ENCODE measurements at places on chromosomes 4 and X.
A peak's percentile ranks its signal among the peaks of the same experiment; 100 is the strongest.

- no peak for DNase-seq
These were observed 150.0 kb downstream of the MAML3 start for GRCh38 chr4:140003876-140004548.

GRCh38 chr4:83692028-83692427 lies 156.1 kb downstream of the GPAT3 start:
- DNase-seq: no peak

GRCh38 chr4:2256156-2256731 lies 5.7 kb downstream of the MXD4 start:
- DNase-seq: no peak

DNA sequence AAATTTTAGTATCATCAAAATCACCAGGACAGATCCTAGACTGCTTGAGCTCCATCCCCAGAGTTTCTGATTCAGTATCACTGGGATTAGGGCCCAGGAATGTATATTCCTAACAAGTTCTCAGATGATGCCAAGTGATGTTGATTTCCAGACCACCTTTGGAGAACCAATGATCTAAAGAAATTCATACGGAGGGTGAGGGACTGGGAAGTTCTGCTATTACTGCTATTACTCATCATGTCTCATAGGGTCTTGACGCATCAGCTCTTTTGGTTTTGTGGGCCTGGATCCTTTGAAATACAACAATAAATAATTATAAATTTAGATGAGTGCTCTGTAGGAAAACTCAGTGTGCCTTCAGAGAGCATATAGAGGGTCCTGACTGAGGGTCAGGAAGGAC lies 59.8 kb upstream of the LGI2 start:
- DNase-seq: no peak

GRCh38 chrX:10755439-10756334 lies 135.3 kb upstream of the MID1 start:
- no peak for DNase-seq

GRCh38 chr4:81627590-81627989 lies 155.9 kb upstream of the RASGEF1B start:
- DNase-seq: no peak

DNA sequence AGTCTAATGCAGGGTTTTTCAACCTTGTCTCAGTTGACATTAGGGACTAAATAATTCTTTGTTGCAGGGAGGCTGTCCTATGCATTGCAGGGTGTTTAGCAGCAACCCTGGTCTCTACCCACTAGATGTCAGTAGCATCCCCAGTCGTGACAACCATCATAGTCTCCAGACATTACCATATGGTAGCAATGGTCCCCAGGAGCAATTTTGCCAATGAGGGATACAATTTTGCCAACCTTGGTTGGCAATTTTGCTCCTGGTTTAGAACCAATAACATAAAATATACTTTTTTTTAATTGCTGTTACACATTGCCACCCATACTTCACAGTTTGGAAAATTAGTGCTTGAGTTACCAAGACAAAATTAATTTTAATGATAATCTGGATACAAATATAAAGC lies 6.0 kb downstream of the EREG start:
- peak; percentile 26 for DNase-seq

DNA sequence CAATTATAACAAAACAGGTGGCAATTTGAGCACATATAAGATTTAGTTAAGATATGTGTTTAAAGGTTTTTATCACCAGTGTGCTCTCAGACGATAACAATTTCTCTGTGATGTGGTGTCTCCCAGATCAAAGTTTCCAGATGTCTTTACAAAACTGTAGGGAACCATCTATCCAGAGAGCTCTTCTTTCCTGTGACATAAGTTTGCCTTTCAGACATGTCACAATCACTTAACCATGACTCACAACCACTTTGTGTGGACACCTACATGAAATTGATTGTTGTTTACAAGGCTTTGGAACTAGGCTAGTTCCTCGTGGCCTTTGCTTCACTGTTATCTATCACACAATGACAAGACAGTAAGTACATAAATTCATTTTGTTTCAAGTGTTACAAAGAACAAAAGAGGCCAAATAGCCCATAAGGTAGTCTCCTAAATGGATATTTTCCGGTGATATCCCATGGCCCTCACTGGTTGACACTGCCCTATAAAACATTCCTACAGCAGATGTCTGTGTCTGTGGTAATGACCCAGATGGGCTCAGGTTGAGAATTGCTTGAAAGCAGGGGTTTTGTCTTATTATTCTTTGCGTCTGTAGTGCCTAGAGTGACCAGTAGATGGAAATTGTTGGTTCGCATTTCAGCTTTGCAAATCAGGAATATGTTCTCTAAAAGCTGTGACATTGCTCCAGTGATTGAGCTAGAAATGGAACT lies 297.8 kb upstream of the FAM241A start:
- DNase-seq: no peak

DNA sequence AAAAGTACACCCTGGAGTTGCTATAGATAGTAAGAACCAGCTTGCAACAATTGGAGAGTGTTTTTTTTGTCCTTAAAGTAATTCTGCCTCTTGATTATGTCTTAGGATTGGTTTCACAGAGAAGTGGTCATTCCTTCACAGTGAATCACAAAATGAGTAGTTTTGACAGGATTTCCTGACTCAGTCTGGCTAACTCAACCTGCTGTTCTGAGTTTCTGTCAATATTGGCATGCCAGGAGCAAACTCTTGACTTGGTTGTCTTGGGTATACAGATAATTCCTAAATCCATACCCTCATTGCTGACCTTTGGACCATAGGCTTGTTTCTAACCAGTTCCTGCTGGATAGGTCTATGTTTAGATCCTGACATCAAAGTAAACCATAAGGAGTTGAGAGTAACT lies 9.4 kb downstream of the FHIP1A start:
- DNase-seq: no peak

- no peak for DNase-seq
These were observed 68.8 kb upstream of the BLTP1 start for GRCh38 chr4:122083351-122083750.

- no peak for DNase-seq
These were observed 1511.1 kb downstream of the TECRL start for GRCh38 chr4:62898115-62898514.

GRCh38 chr4:5836943-5837342 lies 55.9 kb downstream of the CRMP1 start:
- no peak for DNase-seq

GRCh38 chrX:9271789-9272525 lies 192.9 kb upstream of the TBL1X start:
- no peak for DNase-seq

DNA sequence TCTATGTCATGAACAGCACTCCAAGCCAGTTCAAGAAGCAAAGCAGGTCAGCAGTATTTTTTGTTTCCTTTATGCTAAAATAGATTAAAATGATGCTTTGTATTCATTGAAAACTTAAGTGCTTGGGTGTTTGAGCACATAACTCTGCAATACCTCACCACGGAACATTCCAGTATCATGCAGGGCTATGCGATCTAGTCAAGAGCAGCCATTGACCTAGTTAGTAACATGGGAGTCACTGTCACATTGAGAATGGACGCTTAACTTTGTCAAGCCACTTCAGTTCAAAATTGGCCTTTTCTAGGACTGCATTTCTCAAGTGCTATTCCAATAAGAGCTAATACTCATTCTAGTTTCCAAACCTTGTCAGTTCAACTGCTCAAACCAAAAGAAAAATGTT lies 160.1 kb upstream of the FSTL5 start:
- no peak for DNase-seq

DNA sequence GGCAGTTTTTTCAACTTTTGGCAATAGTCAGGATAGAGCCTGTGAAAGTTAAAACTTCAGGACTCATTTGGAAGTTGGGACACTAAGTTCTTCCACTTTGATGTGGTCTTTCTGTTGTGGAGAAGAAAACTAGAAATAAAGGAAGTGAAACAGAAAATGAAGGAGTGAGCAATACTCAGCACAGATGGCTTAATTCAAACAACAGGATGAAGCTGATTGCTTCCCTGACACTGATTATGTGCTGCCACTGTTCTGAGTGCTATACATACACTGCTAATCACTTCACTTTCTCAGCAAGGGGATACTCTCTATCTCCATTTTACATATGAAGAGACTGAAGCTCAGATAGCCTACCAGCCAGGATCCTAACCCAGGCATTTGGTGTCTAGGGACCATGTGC lies 235.1 kb upstream of the CPEB2 start:
- no peak for DNase-seq

DNA sequence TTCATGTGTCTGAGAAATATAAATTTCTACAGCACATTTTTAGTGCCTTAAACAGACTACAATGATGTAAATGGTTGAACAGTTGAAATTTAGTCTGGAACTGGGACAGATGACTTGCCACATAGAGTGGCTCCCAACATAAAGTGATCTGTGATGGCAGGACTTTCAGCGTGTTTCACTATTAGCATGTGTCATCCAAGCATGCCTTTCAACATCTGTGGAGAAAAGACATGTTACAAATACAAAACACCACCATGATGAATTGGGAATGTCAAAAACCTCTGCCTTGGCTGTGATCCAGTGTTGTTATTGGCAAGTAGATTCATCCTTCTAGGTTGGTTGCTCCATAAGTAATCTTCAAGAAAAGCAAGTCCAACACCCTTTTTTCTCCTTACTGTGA lies 348.7 kb downstream of the MAPK10 start:
- no peak for DNase-seq

GRCh38 chr4:16443504-16444088 lies 217.3 kb upstream of the TAPT1 start:
- no peak for DNase-seq
